Right renal cortex interstitium (tissue), 3 donors: ENCODE measurements at places on chromosomes 4 and X.
A peak's percentile ranks its signal among the peaks of the same experiment; 100 is the strongest.

- no peak for DNase-seq
Observed at GRCh38 chr4:14871676-14872430, 130.4 kb upstream of the CPEB2 start.

DNA sequence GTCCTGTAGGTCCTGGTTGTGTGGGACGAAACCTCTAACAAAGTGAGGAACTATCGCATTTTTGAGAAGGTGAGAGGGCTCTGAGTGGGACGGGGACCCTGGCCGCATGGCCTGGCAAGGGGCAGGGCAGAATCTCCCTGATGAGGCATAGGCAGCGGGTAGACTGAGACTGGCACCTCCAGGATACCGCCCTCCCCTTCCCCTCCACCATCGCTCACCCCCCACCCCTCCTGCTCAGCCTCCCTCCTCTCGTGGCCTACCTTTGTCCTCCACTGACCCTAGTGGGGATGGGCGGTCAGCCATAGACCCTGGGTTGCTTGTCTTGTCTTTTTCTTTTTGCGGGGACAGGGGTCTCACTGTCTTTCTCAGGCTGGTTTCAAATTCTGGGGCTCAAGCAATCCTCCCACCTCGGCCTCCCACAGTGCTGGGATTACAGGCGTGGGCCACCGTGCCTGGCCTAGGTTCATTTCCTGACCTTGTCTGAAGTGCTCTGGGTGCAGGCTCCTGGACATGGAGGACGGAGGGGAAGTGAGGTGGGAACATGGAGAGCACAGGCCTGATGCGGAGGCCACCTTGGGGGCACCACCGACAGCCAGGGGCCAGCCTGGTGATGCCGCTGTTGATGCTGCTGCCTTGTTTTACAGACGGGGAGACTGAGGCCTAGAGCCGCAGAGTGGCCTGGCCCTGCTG lies 10.5 kb upstream of the ADD1 start:
- no peak for DNase-seq

- DNase-seq = peak; percentile 12
Observed at GRCh38 chr4:107035819-107036583, at the start of gene DKK2. Gene DKK2 (minus strand): TSS chr4:107036313. CDS start chr4:107035591, 722 bp downstream.

DNA sequence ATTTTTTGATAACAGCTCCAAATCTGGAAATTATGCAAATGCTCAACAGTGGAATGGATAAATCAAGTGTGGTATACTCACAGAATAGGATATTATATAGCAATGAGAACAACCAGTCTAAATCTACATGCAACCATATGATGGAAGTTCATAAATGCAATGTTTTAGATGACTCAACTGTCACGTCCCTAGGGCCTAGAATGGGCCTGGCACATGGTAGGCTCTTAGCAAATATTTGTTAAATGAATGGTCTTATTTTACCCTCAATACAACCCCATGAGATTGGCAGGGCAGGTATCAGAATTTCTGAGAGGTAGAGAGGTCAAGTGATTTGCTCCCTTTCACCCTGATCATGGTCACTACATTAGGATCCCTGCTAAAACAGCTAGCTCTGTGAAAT lies 14.6 kb upstream of the NKX3-2 start:
- DNase-seq = no peak

- no peak for DNase-seq
Observed at GRCh38 chrX:41184312-41184711, 99.1 kb downstream of the USP9X start.

DNA sequence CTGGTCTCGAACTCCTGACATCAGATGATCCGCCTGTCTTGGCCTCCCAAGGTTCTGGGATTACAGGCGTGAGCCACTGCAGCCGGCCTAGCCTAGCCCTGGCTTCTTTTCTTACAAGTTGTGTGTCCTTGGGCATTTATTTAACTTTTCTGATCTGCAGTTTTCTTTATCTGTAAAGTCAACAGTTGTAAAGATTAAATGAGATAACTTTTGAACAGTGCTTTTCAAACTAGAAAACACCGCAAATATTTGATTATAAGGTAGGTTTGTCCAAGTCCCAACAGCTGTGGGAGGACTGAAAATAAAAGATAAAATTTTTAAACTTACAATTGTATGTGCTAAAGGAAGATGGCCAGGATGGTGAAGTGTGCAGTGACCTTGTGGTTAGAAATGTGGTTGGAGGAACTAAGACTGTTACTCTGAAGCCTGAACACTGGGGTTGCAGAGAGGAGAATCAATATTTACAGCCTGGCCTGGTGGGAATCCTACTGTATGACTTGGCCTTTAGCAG lies 44.8 kb downstream of the GSX2 start:
- no peak for DNase-seq
